CD4-positive, alpha-beta T cell treated with Interleukin-15 for 4 hours (primary cell): ENCODE measurements at places on chromosomes 16 and 17.

- DNase-seq = no peak
These were observed 69.7 kb downstream of the IL21R start for GRCh38 chr16:27471661-27472060.

- no peak for DNase-seq
These were observed 288.6 kb upstream of the ELAC2 start for GRCh38 chr17:13306310-13306962.

GRCh38 chr17:2128011-2128410, 73.1 kb downstream of the HIC1 start:
- no peak for DNase-seq

DNA sequence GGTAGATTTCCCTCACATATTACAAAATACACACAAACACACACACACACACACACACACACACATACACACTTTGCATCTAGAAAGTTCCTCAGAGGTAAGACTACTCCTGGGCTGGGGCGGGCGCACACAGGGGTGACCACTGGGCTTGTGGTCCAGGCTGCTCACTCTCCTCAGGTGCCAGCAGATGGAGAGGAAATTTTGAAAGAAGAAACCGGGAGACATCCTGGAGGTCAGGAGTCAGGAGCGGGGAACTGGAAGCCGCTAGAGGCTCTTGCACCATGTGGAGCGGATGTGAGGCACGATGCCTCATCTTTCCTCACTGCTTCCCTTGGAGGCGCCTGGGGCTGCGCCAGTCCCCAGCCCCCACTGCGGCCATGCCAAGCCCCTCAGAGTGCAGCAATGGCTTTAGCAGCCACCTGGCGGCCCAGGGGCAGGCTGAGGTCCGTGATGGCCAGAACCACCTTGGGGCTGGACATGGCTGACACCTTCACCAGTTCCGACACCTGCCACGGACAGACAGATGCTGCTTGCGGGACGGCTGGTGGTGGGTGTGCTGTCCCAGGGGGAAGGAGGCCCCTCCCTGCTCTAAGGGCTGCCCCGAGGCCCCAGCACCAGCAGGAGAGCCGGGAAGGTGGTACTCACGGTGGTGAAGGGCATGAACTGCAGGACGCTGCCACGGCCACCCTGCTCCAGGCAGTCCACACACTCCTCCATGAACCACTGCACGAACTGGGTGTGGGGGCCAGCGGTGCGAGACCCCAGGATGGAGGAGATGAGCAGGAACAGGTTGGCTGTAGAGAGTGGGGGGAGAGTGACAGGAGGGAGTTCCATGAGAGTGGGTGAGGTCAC, 4.1 kb downstream of the CSF3 start:
- no peak for DNase-seq

GRCh38 chr17:31512796-31513195, 121.3 kb downstream of the RAB11FIP4 start:
- no peak for DNase-seq

DNA sequence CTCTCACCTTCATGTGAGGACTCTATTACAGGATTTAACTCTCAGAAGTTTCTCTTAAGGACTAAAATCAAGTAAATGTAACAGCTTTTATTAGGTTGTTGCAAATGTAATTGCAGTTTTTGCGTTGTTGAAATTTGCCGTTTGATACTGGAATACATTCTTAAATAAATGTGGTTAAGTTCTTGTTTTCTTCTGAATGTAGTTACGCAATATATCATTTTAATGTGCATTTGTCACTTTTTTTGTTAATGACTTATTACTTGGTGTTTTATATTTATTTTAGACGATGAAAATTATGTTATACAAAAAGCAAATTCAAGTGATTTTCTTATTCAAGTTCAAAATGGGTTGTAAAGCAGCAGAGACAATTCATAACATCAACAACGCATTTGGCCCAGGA, 76.3 kb downstream of the TTC19 start:
- DNase-seq = no peak
